ENCODE measurements at places on chromosomes 13 and 19. TPM values are rescaled to one million over a fixed set of nuclear protein-coding genes. Genes with fewer than 3 reads are reported as not detected.

RFPL4A gene
- total RNA-seq = not detected

LMTK3 gene
- 16.4 TPM for total RNA-seq

SUCLA2 gene
- 104 TPM for total RNA-seq

CD33 gene
- 0.23 TPM for total RNA-seq

CBLC gene
- 0.23 TPM for total RNA-seq

DACH1 gene
- total RNA-seq = 29.8 TPM

ZNF324B gene
- total RNA-seq = 17.5 TPM

CADM4 gene
- total RNA-seq = 93.2 TPM

SIGLECL1 gene
- not detected for total RNA-seq
